ENCODE measurements at places on chromosomes 1 and 21.

- no peak for DNase-seq
Measured at GRCh38 chr1:192080684-192081083, 77.6 kb upstream of the RGS18 start.

GRCh38 chr1:196661345-196661744 is 9.5 kb downstream of the CFH start:
- no peak for DNase-seq

DNA sequence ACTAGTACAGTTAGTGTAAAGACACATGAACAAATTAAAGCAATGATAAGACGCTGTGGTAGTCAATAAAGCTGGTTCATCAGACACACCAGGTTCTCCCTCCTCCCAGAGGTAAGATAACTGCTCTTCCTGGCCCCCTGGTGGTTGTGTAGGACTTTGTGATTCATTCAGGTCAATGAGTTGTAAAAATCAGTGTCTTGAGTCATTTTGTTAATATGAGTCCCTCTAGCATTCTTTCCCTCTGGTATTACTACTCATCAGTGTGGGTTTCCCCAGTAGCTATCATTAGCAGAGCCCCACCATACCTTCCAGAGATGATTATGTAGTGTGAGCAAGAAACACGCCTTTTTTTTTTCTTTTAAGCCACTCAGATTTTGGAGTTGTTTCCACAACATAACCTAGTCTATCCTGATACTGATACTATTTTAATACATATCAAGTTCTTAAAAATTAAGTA is 3.6 kb upstream of the SETDB1 start:
- DNase-seq, result peak; percentile 55

DNA sequence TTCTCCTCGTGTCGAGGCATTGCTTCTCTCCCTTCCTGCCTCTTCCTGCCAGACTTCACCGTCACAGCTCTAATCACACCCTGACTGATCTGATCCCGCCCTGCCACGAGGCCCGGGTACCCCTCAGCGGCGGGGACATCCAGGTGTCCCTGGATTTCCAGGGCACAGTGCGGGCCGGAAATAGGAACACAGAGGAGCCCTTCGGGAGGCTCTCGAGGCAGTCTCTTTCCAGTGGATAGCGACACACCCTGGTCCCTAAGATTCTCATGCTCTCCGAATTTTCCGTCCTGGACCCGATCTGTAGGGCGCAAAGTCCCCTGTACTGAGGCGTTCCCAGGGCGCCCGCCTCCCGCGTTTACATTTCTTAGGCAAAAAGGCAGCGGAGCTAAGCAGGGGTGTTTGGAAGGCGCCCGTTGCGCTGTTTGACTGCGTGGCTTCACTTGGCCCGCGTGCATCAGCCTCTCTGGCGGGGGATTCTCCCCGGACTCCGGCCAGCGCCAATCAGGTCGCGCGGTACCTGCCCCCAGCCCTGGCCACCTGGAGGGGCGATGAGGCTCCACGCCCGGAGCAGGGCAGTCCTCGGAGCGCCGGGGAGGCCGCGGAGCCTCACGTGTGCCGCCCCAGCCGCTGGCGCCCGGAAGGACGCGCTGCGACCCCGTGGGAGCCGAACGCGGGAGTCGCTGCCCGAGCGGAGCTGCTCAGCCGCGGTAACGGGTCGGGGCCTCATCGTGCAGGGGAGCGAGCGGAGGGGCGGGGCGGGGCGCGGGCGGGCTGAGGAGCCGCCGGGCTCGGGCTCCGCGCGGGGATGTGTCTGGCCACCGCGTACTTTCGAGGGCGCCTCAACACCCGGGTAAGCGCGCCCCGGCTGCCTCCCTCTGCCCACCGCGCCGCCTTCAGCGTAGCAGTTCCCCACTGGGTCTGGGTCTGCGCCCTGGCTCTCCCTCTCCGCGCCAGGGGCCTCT is at the start of gene FAM163A:
TSS of gene FAM163A (plus strand) at position 575 of the 962 bp plus-strand sequence. CDS start 69,807 bp downstream, outside the sequence.
- no peak for DNase-seq

DNA sequence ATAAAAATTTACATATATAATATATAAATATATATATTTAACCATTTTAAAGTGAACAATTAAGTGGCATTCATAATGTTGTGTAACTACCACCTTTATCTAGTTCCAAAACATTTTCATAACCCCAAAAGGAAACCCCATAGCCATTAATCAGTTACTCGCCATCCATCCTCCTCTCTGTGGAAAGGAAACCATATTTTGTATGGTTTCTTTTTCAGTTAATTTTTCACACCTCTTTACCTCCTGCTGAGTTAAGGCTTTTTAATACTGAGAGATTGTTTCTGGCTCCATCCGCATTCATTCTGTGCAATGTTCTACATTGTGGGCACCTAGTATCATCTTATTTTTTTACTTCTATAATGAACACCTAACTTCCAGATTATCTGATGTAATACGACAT is 512.1 kb downstream of the LMO4 start:
- DNase-seq, result no peak

- DNase-seq, result no peak
Measured at GRCh38 chr1:216528816-216529215, 105.6 kb upstream of the USH2A start.

DNA sequence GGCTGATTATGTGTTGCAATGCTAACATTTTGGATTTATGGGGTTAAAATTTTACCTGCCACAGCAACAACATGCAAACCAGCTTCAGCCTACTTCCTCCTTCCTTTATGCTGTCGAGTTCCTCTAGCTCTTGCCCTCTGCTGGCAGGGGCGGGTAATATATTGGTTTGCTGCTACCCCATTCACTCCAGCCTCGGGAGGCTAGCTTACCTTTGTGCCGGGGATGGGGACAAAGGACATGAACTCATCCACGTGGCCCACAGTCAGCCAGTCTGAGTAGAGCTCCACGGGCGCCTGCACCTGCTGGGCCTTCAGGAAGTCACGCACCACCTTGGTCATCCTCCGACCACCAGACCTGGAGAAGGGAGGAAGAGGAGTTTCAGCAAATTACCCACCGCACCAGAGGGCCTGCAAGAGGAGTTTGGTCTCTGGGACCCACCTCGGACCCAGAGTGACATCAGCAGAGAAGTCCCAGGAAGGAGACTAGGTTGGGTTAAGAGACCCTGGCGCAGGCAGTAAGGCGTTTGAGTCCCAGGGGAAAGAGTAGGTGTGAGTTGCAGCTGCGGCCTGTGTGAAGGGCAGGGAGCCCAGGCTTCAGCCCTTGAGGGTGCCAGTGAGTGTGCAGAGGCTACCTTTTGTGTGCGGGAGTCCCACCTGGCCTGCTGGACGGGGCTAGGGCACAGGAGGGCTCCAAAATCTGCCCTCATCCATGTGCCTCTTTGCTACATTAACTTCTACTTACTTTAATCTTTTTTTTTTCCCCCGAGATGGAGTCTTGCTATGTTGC is 21.8 kb upstream of the SDHB start:
- DNase-seq, result no peak

- DNase-seq, result no peak
Measured at GRCh38 chr1:36829961-36830360, 204.4 kb downstream of the GRIK3 start.

DNA sequence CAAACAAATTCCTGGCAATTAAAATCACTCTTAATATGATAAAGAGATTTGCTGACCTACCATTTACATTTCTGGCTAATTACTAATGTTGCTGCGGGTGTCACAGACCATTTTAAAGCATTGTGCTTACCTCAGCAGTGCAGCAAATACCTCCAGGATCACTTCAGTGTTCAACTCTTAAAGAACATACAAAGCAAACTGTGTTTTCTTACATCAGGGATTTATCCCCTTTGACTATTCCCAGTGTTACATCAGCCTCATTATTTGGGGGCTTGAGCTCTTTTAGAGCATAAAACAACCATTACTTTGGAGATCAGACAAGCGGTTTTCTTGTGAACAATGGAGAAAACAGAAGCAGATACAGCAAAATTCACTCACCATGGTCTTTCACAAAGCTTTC is 185.4 kb downstream of the LYPLAL1 start:
- DNase-seq, result no peak

DNA sequence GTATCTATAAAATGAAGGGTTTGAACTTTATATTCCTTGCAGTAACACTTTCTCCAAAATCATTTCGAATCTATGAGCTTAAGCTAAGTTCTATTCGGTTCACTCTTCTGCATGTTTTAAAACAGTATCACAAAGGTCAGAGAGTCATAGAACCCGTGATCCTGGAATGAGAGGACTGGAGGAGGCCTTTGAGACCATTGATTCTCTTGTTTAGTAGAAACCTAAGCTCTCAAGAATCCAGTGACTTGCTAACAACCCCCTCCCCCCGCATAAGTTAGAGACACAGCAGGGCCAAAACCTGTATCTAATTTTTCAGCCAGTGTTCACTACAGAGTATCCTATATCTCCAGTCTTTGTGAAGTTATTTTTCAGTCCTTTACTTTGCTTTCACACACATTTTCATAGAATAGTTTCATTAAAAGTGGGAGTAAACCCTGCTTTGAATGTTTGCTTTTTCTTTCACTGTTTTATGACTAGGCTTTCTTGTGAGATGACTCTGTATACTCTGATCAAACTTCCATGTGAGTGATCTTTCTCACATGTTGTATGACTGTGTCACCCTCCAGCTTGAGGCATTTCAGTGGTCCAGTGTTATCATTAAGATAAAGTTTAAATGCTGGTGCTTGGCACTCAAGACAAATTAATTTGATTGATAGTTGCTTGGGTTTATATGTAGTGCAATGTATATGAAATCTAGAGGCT is 275.4 kb upstream of the SGIP1 start:
- DNase-seq, result no peak

GRCh38 chr1:152328801-152329391 is 3.9 kb upstream of the FLG start:
- DNase-seq, result no peak

DNA sequence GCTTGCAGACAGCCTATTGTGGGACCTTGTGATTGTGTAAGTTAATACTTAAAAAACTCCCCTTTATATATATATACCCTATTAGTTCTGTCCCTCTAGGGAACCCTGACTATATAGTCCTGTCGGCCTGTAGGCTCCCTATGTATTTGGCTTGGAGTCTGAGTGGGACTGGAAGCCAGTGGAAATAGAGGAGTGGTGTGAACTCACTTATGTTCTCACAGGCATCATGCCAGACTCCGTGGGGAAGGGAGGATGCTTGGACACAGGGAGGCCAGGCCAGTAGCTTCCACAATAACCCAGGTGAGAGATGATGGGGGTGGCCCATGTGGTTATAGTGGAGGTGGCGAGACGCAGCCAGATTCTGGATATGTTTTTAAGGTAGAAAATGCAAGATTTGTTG is 136.7 kb upstream of the SYT6 start:
- DNase-seq, result no peak

GRCh38 chr1:183636783-183637182 is 1.2 kb upstream of the ARPC5 start:
- DNase-seq, result no peak

GRCh38 chr1:205448540-205449253 is 7.1 kb downstream of the BLACAT1 start:
- no peak for DNase-seq

DNA sequence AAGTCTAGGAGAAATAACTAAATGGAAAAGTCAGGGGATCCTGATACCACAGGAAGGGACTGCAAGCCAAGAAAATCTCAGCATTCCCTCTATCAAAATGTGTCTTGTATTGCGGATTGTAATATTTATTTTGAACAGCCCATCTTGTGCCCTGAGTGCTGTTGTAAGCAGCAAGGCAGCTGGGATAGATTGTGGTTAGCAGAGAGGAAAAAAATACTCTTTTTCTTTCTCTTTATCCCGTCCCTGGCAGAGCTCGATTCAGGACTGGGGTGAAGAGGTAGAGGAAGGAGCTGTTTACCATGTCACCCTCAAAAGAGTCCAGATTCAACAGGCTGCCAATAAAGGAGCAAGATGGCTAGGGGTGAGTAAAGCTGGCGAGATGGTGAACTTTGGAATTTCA is 1.2 kb downstream of the RGL1 start:
- no peak for DNase-seq

DNA sequence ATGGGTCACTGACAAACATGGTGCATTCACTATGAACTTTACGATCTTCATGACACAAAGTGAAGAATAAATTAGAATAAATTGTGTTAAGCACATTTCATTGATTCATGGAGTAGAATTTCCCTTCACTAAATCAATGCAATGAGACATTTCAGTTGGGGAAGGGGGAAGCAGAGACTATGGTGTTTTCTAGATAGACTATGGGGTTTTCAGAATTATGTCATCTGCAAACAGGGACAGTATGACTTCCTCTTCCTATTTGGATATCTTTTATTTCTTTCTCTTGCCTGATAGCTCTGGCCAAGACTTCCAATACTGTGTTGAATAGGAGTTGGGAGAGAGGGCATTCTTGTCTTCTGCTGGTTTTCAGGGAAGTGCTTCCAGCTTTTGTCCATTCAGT is 80.0 kb upstream of the C1orf105 start:
- DNase-seq, result no peak

- no peak for DNase-seq
Measured at GRCh38 chr1:5648410-5649165, 343.6 kb downstream of the NPHP4 start.

- no peak for DNase-seq
Measured at GRCh38 chr1:208254376-208254775, 10.2 kb upstream of the PLXNA2 start.

GRCh38 chr21:42250422-42251403 is 31.8 kb downstream of the ABCG1 start:
- no peak for DNase-seq

DNA sequence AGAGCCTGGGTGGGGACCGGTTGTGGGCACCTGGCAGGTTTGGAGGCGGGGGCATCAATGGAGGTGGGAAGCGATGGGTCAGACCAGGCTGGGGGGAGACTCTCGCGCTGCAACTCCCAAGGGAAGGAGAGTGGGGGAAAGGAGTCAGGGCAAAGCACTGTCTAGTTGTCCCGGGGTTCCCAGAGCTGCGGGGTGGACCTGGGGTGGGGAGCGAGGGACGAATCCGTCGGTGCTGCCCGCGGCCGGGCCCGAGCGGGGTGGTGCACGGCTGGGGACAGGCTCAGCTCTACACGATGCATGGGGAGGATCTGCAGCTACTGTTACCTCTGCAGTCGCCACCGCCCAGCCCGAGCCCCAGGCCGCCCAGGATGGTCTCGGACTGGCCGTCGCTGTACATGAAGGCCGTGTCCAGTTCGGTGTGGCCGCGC is 427 bp downstream of the AKR7A2 start:
- DNase-seq, result no peak

DNA sequence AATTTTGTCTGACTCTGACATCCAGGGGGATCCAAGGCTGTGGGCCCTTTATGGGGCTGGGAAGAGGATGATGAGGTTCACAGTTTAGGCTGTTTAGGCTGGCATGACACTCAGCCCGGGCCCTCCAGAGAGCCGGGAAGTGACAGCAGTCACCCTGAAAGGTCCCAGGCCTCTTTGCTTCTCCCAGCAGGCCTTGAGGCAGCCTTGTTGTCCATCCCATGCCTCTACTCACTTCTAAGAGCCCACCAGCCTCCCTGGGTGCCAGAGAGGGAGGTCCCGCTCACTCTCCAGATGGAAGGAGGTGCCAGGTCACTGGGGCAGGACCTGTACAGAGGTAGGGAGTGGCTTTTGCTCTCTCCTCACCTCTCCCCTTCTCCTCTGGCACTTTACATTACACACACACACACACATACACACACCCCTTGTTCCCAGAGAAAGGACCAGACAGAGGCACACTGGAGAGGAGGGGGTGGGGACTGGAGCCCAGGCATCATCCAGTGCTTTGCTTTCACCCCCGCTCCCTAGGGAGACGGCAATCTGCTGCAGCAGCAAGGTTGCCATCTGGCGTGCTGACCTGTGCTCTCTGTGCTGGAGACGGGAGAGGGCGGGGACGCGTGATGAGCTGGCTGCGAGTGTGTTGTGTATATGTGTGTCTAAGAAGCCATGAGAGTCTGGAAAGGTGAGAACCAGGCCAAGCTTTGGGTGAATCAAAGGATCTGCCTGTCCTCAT is 4.6 kb downstream of the KLHDC8A start:
- DNase-seq, result no peak

GRCh38 chr1:173946380-173946921 is 29.3 kb upstream of the SERPINC1 start:
- DNase-seq, result no peak

GRCh38 chr1:247639381-247639981 is 34.1 kb downstream of the OR2G3 start:
- DNase-seq, result no peak

Data from stimulated activated CD8-positive, alpha-beta memory T cell treated with anti-CD3 and anti-CD28 coated beads, Interleukin-4, amount 100 ng/mL, for 1 hour (primary cell).